ENCODE measurements at places on chromosomes 13 and 19.

GRCh38 chr19:48413879-48414587, 20.6 kb downstream of the GRIN2D start:
- DNase-seq, result no peak

DNA sequence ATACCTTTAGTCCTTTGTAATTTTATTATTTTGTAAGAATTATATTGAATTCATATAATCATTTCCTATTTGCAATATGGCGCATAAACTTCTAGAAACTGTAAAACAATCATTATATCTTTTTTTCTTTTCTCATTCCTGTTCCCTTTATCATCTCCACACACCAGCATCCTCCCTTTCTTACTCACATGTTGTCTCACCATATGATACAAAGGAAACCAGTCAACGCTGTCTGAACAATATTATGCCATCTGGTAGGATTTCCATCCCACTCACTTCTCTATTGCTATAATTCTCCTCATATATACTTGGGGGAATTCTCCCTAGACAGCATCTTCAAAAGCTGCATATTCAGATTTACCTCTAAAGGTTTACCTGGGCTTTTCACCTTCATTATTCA, 389.8 kb downstream of the NDFIP2 start:
- no peak for DNase-seq

DNA sequence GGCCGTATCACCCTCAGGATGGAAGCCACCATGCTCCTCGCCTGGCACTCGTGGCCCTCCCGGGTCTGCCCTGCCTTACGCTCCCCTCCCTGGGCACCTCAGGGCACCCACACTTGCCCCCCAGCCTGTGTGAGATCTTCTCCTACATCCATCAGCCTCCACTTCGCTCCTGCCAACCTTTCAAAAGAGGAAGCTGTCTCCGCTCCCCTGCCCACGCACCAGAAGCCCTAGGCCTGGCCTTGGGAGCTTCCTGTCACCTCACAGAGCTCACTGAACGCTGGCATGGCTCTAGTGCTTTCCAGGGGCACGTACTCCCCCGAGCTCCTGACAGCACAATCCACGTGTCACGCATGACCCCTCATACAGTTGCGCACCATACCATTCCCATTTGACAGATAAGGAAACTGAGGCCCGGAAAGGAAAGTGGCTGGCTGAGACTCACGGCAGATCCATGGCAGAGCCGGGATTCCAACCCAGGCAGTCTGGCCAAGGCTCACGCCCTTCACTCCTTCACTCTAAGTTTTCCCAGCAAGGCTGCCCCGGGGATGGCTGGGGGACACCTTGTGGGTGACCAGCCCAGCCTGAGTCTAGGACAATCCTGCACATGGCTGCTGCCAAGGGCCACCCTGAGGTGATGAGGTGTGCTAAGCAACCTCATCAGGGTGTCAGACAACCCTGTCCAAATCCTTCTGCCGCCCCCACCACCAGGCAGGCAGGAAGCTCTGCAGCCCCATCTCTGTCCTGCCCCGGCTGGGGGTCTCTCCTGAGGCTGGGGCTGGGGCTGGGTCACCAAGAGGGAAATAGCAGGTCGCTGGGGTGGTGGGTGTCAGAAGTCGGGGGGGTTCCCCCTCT, 19.3 kb downstream of the PPP1R12C start:
- no peak for DNase-seq

DNA sequence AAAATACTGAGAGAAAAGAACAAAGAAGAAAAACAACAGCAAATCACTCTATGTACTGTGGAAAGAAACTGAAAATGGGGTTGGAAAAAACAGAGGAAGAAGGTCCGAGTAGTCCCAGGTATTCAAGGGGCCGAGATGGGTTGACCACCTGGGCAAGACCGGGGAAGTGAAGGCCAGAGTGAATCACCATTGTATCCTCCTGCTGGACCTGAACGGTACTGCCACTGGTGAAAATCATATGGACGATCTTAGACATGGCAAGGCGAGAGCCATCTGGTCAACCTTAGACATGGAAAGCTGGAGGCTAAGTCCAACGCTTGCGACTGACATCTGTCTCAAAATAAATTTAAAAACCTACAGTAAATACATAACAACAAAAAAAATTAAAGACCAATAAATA, 44.4 kb upstream of the ZNF91 start:
- DNase-seq, result no peak

- no peak for DNase-seq
Measured at GRCh38 chr19:15144046-15144646, 36.9 kb downstream of the SYDE1 start.

- no peak for DNase-seq
Measured at GRCh38 chr19:43406297-43406696, 8.4 kb upstream of the TEX101 start.

- DNase-seq, result no peak
Measured at GRCh38 chr13:93228643-93228937, 2.0 kb downstream of the GPC6 start.

GRCh38 chr19:14073925-14074838, 1.6 kb downstream of the MISP3 start:
- peak; percentile 35 for DNase-seq

DNA sequence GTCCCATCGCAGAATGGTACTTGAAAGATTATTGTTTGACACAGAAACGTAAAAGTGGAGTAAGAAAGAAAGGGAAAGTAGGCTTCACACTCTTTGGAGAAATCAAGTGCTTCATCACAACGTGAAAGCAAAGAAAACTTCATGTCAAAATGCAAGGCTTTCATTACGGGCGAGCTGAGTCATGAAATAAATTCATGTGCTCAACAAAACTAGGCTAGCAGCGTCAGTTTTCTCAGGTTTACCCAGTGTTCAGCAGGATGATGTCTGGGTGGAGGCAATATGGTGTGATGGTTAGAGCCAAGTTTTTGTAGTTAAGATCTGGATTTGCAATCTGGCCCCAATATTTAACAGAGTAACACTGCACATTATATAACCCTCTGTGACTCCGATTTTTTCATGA, 128.0 kb downstream of the TRPC4 start:
- no peak for DNase-seq

DNA sequence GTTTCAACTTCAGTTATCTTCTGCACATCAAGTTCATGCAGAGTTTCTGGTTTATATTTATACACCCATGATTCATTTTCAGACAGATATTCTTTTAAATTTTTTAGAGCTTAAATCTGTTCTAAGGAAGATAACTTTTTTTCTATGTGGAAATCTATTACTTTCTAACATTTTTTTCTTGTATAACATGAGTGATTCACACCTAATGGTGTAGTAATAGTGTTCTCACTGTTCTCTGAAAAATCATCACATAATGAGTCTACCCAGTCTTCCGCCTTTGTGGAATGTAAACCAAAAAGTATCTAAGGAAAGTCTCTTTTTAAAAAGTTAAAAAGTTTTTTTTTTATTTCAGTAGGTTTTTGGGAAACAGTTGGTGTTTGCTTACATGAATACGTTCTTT, 70.8 kb downstream of the FNDC3A start:
- no peak for DNase-seq

- no peak for DNase-seq
Measured at GRCh38 chr19:1858412-1859081, 4.8 kb downstream of the KLF16 start.

DNA sequence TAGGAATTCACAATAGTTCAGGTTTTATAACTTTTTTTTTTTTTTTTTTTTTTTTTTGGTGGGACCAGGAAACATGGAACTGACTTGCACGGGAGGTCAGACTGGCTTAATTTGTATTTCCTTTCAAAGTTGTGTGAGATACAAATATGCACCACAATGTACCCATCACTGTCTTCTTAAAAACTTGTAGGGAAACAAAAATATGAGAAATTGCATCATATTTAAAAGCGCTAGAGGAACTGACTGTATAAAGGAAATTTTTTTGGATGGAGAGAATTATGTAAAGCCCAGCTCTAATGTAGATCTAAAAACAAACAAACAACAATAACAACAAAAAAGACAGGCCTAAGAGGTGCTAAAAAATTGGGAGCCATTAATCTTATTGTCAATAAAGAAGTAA, 246.5 kb downstream of the DCT start:
- DNase-seq, result no peak

DNA sequence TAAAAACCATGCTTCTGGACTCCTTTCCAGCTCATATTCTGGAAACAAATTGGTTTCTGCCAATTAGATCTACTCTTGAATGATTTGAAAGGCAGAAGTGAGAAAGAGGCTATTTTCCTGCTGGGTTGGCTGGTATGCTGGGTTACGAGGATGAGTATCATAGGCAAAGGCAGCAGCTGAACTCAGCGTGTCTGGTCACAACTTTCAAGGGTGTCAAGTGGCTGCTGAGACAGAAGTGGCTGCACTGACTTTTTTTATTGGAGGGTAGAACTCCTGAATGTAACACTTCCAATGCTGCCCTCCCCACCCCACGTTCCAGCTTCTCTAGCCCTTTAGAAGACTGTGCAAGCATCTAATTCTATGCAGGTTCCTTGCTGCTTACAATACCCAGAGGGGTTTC, 8.3 kb upstream of the DZIP1 start:
- no peak for DNase-seq

- no peak for DNase-seq
Measured at GRCh38 chr19:37304190-37304883, 66.6 kb upstream of the ZNF527 start.

GRCh38 chr19:31064491-31064890, 284.7 kb downstream of the TSHZ3 start:
- DNase-seq, result no peak

GRCh38 chr13:96817336-96817941, 176.8 kb downstream of the OXGR1 start:
- DNase-seq, result no peak

GRCh38 chr19:30781047-30781446, 408.9 kb downstream of the ZNF536 start:
- DNase-seq, result no peak

- DNase-seq, result no peak
Measured at GRCh38 chr13:51118809-51119431, 7.8 kb upstream of the C13orf42 start.

- no peak for DNase-seq
Measured at GRCh38 chr13:88456151-88456550, 785.0 kb downstream of the SLITRK5 start.

- peak; percentile 10 for DNase-seq
Measured at GRCh38 chr19:53102756-53103233, 427 bp downstream of the ZNF160 start.

DNA sequence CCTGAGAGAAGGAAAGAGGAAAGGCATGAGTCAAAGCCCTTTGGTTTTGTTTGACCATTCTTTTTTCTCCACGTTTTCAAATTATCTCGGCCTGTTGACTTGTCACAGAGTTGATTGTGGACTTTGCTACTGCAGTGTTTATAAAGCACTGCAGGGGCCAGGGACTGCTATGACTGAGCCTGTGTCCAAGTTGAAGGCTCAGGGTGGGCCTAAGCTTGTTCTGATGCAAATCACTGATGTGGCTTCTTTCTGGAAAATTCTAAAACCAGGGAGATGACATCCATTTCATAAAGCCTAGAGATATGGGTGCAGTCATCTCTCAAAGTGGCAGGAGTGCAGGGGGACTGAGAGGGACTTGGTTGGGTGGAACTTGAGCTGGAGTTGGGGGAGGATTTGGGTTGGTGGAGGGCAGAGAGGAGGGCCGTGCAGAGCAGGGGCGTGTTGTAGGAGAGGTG, 1.2 kb upstream of the CXCL17 start:
- no peak for DNase-seq

- DNase-seq, result no peak
Measured at GRCh38 chr19:39502640-39503417, 4.1 kb downstream of the DLL3 start.

DNA sequence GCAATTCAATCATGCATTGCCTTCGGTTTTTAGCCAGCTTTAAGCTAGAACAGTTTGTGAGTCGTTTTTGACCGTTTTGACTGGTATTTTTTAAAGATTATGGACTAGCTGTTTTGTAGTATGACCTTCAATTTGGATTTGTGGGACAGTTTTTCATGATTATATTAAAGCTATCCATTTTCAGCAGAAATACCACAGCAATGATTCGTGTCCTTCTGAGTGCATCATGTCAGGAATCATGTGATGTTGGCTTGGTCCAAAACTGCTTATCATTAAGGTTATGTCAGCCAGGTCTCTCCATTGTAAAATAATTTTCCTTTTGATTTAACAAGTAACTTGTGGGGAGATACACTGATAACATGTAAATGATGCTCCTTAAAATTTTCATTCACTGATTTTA, 229.0 kb downstream of the POSTN start:
- peak; percentile 6 for DNase-seq

All from HS-5 (cell line).